ENCODE measurements at places on chromosomes 7 and 10.

GRCh38 chr7:51129527-51130472 is 186.8 kb downstream of the COBL start:
- DNase-seq: no peak

DNA sequence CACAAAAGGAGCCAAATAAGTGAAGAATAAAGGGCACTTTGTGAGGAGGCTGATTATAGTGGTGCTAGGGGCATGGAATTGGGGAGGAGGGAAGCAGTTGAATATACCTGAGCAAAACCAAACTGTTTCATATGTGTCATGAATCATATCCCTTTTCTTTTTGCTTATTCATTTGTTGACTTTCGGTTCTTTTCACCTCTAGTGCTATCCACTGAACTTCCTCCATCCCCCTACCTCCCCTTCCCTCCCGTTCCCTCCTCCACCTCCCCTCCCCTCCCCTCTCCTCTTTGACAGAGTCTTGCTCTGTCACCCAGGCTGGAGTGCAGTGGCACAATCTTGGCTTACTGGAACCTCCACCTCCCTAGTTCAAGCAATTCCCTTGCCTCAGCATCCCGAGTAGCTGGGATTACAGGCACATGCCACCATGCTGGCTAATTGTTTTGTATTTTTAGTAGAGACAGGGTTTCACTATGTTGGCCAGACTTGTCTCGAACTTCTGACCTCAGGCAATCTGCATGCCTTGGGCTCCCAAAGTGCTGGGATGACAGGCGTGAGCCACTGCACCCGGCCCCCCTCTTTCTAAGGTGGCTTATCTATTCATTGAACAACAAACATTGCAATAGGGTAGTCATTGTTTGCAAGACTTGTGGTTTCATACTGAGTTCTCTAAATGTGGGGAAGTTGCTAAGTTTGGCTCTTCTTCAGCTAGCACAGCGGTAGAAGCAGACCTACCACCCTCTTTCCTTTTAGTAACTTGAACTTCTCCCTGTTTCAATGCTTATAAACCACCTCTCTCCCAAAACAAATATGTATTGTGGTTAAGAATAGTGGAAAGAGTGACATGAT is 150.4 kb upstream of the PRPS1L1 start:
- DNase-seq: no peak

DNA sequence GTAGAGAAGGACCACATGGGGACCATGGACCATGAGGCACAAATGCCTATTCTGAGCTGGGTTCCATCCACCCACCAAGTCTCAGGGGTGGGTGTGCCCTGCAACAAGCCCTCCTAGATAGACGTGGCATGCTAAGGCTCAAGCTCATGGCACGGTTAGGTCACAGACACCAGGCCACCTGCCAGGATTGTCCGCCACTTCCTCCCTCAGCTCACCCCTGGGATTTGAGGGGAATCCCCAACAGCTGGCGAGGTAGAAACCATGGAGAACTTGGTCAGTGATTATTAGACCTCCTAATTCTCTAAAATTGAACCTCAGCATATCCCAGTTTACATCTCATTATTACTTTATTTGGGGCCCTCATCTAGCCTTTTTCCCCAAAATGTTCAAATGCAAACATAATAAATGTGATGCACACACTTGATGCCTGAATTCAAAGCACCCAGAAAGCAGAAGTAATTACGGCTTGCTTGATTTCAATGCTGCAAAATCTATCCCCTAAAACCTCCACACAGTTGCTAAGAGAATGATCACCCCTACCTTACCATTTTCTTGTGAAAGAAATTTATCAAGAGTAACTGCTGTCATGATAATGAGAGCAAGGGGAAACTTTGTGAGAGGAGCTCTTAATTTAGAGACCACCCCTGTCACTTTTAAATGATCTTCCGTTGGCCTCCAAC is 366.6 kb upstream of the PFKP start:
- no peak for DNase-seq

DNA sequence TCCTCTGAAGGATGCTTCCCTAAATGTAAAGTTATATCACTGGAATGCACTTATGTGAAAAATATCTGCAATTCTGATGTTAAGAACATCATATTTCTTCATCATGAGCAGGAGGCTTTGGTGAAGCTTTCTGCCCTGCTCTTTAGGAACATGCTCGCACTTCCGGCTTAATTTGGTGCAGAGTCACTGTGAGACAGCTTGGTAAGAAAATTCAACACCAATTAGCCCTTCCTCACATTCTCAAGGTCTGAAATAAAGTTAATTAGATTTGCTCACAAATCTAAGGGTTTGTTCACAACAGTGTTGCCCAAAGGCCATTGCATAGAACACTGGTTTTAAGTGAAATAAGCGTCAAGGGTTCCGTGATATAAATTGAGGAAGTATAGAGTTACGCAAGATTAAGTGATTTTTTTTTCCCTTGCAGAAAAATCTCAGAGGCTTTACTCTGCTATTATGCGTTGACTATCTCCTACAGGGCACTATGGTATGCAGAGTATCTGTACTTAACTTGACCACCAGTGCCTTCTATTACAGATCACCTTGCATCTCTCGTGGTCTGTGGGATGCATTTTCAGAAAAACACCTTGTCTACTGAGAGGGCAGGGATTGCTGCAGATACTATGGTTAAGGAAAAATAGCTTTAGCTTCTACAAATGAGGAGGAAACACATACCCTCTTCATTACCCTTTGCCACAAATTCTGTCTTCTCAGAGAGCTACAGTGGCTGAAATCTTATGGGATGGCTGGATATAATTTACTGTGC is 953.9 kb downstream of the TYW1 start:
- DNase-seq: no peak

- DNase-seq: no peak
Observed at GRCh38 chr7:65983965-65984658, 2.1 kb upstream of the GUSB start.

Data from anterior cingulate cortex (tissue), 58 donors.